SW 1271 (cell line): ENCODE measurements at places on chromosomes 2 and 18.

- no peak for DNase-seq
These were observed 22.4 kb downstream of the MOGAT1 start for GRCh38 chr2:222693837-222694236.

- no peak for DNase-seq
These were observed 456 bp upstream of the NFATC1 start for GRCh38 chr18:79395308-79395640.

GRCh38 chr18:50277942-50278341 lies 3.4 kb downstream of the MBD1 start:
- DNase-seq: no peak

DNA sequence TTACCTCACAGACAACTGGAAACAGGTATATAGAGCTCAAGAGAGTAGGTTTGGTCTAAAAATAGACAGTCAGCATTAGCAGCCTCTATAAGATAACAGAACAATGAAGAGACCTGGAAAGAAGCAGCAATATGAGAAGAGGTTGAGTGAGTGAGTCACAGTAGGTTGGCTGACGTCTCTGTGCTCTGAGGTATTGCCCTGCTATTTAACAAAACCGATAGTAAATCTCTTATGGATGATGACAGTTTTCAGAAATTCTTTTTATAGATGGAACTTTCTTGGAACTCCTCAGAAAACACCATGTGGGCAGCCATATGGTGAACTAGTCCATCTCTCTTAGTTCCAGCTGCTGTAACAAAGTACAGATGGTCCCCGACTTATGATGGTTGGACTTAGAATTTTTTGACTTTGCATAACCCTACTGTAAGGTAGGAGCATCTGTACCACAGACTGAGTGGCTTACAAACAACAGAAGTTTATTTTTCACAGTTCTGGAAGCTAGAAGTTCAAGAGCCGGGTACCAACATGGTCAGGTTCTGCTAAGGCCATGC lies 123.5 kb downstream of the MBD2 start:
- no peak for DNase-seq

GRCh38 chr2:231482806-231483391 lies 18.6 kb upstream of the NCL start:
- DNase-seq: peak; percentile 7
